ENCODE measurements at places on chromosomes 11 and 22. TPM values are rescaled to one million over a fixed set of nuclear protein-coding genes. Genes with fewer than 3 reads are reported as not detected.
A peak's percentile ranks its signal among the peaks of the same experiment; 100 is the strongest.

DNA sequence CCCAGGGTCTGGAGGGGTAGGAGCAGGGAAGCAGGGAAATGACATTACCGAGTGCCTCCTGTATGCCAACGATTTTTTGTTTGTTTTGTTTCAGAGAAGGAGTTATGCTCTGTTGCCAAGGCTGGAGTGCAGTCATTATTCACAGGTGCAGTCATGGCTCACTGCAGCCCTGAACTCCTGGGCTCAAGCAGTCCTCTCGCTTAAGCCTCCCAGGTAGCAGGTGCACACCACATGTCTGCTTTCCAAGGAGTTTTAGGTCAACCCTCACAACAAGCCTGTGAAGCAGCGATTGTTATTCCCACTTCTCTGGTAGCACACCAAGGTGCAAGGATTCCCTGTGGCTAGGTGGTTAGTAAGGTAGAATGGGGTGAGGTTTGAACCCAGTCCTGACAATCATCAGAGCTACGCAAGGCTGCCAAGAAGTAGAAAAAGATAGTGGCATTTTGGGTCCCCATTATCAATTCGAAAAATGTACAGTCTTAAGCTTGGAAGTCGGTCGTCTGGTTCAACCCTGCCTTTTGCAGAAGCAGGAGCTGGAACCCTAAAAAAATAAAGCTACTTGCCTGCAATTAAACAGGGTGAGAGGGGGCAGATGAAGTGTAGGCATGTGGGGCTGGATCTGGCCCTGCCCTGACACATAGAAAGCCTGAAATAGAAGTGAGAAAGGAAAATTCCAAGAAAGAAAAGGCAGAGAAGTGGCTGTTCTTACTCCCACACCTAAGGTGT, 9.1 kb downstream of the UCP3 start:
- DNase-seq = no peak

- no peak for DNase-seq
These were observed 28.6 kb downstream of the PPARA start for GRCh38 chr22:46178755-46179505.

GRCh38 chr11:94895451-94895850, 77.9 kb downstream of the CWC15 start:
- DNase-seq = no peak

- peak; percentile 80 for DNase-seq
These were observed 63.5 kb downstream of the MICAL3 start for GRCh38 chr22:17960695-17961445.

DNA sequence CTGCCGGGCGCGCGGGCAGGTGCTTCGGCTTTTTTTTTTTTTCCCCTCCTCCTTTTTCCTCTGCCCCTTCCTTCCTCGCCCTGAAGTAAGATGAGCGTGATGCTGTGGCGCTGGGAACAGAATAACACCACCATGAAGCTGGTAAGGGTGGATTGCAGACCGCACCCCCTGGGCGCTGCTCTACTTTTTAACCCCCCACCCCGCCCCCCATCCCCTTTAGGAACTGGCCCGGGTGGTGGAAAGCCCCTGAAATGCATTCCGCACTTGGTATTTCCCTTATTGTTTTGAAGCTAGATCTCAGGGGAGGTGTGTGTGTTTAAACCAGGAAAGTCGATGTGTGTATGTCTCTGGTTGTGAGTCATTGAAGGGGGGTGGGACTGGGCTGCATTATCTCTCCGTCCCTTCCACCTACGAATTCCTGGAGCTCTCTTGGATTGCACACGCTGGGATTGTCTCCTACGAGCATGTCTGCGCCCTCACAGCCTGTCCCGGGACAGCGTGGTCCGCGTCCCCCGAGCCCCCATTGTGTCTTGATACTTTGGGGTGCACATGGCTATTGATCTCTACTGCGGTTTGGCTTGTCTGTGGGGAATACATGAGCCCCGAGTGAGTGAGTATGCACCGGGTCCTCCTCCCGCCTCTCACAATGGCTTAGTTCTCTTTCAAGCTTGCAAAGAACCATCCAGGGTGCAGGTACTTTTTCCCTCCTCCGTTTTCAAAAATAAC, 64.9 kb downstream of the NAV2 start:
- DNase-seq = peak; percentile 77

The OSBP2 gene
- 6.8 TPM for total RNA-seq

The SCGB2A2 gene
- not detected for total RNA-seq

GRCh38 chr11:82826526-82826925, 73.7 kb downstream of the PRCP start:
- DNase-seq = no peak

DNA sequence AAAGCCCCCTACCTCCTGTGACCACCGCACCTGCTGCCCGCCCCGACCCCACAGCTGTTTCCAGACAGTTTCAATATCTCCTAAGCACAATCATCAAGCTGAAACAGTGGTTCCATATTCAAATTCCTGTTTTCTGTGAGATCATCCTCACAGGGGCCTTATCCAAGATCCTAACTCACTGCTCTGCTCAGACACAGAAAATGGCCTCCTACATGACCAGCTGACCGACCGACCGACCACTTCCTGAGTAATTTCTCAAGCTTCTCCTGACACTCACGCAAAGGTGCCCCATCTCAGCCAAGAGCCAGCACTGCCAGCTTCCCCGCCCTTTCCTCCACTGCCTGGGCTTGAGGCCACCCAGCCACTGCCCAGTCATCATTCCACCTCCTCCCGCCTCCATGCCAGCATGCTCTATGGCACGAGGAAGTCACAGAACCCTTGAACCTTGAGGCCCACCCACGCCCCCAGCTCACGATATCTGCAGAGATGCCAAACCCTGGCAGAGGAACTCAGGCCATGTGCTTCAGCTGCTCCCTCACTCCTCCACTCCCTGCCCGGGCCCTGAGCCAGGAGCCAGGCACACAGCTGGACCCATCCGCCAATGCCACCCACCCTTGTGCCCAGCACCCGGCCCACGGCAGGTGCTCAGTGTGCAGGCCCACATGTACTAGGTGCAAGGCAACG, 14.0 kb downstream of the KIAA0930 start:
- DNase-seq = peak; percentile 28

- no peak for DNase-seq
These were observed 19.7 kb downstream of the OR51E2 start for GRCh38 chr11:4677948-4678347.

DNA sequence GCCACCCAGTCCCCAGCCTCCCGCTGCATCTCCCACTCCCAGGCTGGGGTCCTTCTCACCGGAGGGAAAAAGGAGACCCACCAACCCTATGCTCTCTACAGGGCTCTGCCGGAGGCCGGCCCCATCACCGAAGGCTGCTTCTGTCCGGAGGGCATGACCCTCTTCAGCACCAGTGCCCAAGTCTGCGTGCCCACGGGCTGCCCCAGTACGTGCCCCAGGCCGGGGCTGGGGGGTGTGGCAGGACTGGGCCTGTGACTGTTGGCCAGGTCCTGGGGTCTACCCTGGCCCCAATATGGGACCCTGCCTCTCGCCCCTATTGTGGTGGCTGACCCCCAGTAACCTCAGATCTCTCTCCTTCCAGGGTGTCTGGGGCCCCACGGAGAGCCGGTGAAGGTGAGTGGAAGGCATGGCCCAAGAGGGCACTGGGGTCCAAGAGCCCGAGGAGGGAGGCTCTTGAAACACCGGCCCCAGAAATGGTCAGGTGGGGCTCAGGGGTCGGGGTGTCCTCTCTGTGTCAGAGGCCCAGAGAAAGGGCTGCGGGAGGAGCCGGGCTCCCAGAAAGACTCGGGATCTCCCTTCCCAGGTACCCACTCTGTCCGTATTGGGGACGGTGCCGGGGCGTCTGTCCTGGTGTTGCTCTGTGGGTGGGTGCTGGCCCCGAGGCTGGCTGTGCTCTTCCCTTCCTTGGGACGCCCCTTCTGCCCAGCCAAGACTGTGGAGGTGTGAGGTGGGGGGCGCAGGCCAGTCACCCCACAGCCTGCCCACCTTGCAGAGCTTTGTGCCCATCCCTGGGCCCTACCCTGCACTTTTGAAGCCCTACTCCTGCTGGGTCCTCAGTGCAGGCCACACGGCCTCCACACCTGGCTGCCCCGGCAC, 26.1 kb upstream of the MUC5B start:
- peak; percentile 20 for DNase-seq

GRCh38 chr22:23384923-23385677, 195.0 kb downstream of the IGLL1 start:
- no peak for DNase-seq

DNA sequence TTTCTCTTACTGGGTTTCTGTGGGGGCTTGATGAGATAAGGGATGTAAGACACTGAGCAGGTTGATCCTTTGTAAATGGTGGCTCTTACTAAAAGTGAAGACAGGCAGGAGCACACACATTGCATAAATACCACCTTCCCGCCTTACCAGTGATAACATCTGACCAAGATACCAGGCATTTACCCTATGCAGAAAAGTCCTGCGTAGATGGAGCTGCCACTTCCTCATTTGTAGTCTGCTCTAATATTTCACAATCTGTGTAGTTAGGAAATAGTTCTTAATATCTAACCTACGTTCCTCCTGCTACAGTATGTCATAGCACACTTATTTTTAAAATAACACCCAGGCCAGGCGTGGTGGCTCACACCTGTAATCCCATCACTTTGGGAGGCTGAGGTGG, 23.9 kb upstream of the SWAP70 start:
- peak; percentile 3 for DNase-seq

GRCh38 chr11:108959105-108959761, 294.4 kb downstream of the DDX10 start:
- DNase-seq = no peak

The GRAP2 gene
- total RNA-seq = 0.92 TPM

DNA sequence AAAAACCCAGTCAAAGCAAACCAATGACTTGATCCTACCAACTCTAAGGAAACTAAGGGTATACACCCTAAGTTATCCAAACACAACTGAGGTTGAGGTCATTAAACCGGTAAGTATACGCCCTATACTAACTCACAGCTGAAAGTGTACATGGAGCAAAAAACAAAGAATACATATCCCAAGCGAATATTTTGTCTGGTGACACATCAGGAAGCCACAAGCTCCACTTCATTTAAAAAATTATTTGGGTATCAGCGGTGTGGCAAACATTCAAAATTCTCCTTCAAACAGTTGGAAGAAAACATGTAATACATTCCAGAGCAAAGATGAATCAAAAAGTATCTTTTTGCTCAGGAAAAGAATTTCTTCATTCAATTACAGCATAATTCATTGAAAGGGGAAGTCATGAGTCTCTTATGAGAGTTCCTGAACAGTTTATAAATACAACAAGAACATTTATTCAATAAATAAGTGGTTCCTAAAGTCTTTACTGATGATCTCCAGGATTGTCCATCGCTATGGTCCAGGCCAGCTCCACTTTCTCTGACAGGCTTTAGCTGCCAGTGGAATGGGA, 4.5 kb upstream of the JAML start:
- DNase-seq = no peak

DNA sequence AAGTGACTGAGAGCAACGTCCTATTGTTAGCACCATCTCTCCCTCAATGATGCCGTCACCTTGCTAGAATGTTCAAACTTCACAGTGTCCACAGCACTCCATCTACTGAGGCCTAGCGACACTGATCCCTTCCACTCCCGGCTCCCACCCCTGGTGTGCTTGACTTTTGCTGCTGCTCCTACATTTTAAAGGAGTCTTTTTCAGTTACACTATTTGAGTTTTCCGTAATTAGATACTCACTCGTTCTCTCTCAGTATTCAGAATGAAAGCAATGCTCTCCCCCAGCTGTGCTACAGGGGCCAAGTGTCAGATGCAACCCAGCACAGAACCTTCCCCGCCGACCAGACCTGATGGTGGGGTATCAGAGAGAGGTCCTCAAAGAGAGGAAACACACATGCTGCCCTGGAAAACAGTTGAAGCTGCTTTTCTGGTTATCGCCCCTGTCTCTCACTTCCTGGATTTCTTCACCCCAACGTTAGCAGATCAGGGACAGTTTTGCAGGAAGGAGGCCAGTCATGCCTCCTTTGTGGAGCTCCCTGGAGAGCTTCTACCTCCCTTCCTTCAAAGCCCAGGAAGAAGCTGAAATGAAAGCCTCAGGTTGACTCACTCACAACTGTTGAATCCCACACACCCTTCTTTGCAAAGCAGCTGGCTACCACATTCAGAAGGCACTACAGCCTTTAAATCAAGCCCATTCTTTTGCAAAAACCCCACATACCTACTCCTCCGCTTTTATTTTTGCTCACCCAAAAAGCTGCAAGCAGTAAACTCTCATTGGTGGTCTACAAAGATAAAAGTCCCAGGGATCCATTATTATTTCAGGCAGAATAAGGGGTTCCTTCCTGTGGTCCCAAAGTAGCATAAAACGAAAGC, 23.5 kb downstream of the LARGE1 start:
- no peak for DNase-seq

DNA sequence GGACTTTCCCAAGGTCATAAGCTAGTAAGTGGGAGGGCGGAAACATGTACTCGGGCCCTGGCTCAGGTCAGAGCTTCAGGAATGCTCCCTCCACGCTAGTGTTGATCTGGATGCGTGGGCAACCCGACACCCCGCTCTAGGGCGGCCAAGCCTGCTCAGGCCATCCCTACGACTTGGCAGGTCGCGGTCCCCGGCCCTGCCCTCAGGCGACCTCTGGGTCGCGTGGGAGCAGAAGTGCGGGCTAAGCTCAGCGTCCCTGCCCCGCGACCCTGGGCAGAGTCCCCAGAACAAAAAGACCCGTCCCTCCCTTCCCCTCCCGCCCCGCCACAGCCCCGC, 781 bp upstream of the TEF start:
- DNase-seq = no peak

GRCh38 chr11:107740271-107740670, 28.4 kb upstream of the SLN start:
- no peak for DNase-seq

The APOBEC3F gene
- 16.2 TPM for total RNA-seq

DNA sequence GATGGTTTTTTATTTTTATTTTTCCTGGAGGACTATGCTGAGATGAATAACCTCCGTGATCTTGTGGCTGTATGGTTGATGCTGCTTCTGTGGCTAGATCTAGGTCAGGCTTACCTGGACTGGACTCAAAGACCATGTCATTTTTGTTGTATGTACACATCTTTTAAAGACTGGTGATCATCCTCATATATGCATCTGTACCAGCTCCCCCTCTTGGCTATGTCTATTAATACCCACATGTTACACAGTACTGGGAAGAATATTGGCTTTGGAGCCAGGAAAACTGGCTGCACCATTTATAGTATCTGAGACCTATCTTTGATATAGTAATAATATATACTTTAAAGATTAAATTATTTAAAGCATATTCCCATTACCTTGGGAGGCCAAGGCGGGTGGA, 18.4 kb upstream of the PITPNB start:
- DNase-seq = no peak

The P2RX6 gene
- 0.47 TPM for total RNA-seq

DNA sequence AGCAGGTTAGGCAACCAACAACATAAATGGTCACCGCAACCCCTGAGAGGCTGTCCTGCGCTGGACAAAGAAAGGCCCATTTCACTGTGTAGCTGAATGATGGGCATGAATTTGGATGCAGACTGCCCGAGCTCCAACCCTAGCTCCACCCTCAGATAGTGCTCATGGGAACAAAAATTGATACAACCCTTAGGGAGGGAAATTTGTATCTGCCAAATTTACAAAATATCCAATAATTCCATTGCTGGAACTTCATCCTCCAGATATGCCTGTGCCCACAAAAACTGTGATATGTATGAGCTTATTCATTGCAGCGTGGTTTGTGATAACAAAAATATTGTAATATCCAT, 2.0 kb downstream of the MS4A8 start:
- DNase-seq = no peak
